ENCODE measurements at places on chromosomes 16 and 17. TPM values are rescaled to one million over a fixed set of nuclear protein-coding genes. Genes with fewer than 3 reads are reported as not detected.

PYY gene
- total RNA-seq = not detected

CA5A gene
- not detected for total RNA-seq

KRT25 gene
- total RNA-seq = not detected

KRTAP2-3 gene
- total RNA-seq = not detected

TEKT1 gene
- not detected for total RNA-seq

ATP2C2 gene
- total RNA-seq = 0.54 TPM

ITGAE gene
- 4.2 TPM for total RNA-seq

MYH13 gene
- not detected for total RNA-seq

CCL1 gene
- not detected for total RNA-seq

EME1 gene
- not detected for total RNA-seq

LPO gene
- not detected for total RNA-seq

TBC1D3B gene
- total RNA-seq = 4.0 TPM

GRIN2A gene
- 2.5 TPM for total RNA-seq

HELZ gene
- total RNA-seq = 47.8 TPM

LLGL2 gene
- 6.4 TPM for total RNA-seq

C17orf100 gene
- not detected for total RNA-seq

GPR179 gene
- total RNA-seq = 0.42 TPM

CSH2 gene
- total RNA-seq = not detected

CLDN7 gene
- total RNA-seq = 0.41 TPM

SBK1 gene
- 0.92 TPM for total RNA-seq

RHBDL1 gene
- 8.0 TPM for total RNA-seq

SCNN1G gene
- not detected for total RNA-seq

SDR42E2 gene
- total RNA-seq = not detected

TP53TG3 gene
- total RNA-seq = not detected

PMFBP1 gene
- total RNA-seq = 1.4 TPM

EVI2B gene
- total RNA-seq = 18.5 TPM

TBC1D3H gene
- total RNA-seq = not detected

CDH5 gene
- total RNA-seq = 21.1 TPM

SMPD3 gene
- 0.41 TPM for total RNA-seq

MYH8 gene
- total RNA-seq = not detected

ANKRD40CL gene
- not detected for total RNA-seq

CDH8 gene
- total RNA-seq = 7.0 TPM

TMEM132E gene
- total RNA-seq = 0.56 TPM

TMIGD1 gene
- total RNA-seq = not detected

RPTOR gene
- total RNA-seq = 42.0 TPM

ACSM5 gene
- total RNA-seq = 0.78 TPM

CCL4 gene
- 16.5 TPM for total RNA-seq

HDAC5 gene
- total RNA-seq = 76.9 TPM

NAE1 gene
- 48.0 TPM for total RNA-seq

MGAT5B gene
- total RNA-seq = 0.14 TPM

WBP2 gene
- 55.8 TPM for total RNA-seq

ALOXE3 gene
- not detected for total RNA-seq

XPO6 gene
- total RNA-seq = 94.4 TPM

APRT gene
- total RNA-seq = 80.7 TPM

NOD2 gene
- 10.9 TPM for total RNA-seq

EFNB3 gene
- total RNA-seq = not detected

KRTAP2-1 gene
- not detected for total RNA-seq

ZP2 gene
- total RNA-seq = not detected

CA7 gene
- total RNA-seq = not detected

CARD14 gene
- total RNA-seq = not detected

PGP gene
- 9.1 TPM for total RNA-seq

CRAMP1 gene
- 21.4 TPM for total RNA-seq

PPP1R27 gene
- total RNA-seq = not detected
